ENCODE measurements at places on chromosomes 4 and X.

DNA sequence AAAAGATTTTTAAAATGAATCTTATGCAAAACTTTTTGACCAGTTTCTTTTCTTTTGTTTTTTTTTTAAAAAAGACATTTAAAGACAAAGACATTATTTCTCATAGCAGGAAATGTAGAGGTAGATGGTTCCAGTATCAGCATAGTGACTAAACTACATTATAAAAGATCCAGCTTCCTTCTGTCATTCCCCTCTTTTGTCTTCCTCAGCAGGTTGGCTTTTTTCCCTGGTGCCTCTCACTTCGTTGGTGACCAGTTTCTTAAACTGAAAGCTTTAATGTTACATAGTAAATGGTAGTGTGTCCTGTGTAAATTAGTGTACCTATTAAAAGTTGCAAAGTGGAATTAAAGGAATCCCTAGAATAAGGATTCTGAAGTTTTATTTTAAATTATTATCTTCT is 36.1 kb downstream of the DCK start:
- no peak for DNase-seq

GRCh38 chr4:99876946-99877345 is 17.3 kb downstream of the LAMTOR3 start:
- no peak for DNase-seq

DNA sequence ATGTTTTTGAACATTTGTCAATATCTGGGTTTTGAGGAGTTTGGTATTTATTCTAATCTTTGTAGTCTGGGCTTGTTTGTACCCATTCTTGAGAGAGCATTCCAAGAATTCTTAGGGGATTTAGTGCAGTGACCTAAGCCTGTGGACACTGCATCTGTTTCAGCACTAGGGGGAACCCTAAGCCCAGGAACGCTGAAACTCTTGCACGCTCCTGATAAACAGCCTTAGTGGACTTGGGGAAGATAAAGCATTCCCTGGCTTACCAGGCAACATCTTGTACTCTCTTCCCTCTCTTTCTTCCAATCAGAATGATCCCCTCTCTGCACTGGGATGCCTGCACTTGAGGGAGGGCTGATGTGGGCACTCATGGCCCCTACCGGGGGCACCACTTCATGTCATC is 654.9 kb upstream of the HTR2C start:
- DNase-seq, result no peak

- no peak for DNase-seq
Observed at GRCh38 chr4:135372131-135372530, 1170.5 kb upstream of the PABPC4L start.

GRCh38 chr4:69154021-69154420 is 57.7 kb downstream of the UGT2B7 start:
- DNase-seq, result no peak

GRCh38 chrX:93229036-93229435 is 444.3 kb downstream of the NAP1L3 start:
- no peak for DNase-seq

Measured in stimulated activated CD4-positive, alpha-beta T cell treated with anti-CD3 and anti-CD28 coated beads, Interleukin-2, amount 100 ng/mL, for 48 hours (primary cell).